ENCODE measurements at places on chromosomes 2 and 18.
A peak's percentile ranks its signal among the peaks of the same experiment; 100 is the strongest.

- no peak for DNase-seq
Measured at GRCh38 chr2:171910494-171910893, 11.8 kb upstream of the HAT1 start.

DNA sequence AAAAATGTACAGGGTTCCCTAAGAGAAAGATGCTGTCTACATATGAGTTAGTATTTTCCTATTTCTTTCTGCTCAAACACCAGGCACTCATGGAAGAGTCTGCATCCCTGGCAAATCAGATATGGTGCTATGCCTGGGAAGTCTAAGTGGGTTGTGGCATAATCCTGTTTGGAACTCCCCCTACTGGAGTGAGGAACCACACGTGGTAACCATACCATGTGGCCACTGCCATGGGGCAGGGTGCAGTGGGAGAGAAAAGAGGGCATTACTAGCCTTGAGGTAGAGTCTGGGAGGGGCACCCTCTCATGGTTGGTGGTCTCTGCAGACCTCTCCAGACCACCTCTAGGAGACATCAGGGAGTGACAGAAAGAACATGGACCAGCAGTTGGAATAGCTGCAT, 257.9 kb upstream of the ATP5MC3 start:
- no peak for DNase-seq

DNA sequence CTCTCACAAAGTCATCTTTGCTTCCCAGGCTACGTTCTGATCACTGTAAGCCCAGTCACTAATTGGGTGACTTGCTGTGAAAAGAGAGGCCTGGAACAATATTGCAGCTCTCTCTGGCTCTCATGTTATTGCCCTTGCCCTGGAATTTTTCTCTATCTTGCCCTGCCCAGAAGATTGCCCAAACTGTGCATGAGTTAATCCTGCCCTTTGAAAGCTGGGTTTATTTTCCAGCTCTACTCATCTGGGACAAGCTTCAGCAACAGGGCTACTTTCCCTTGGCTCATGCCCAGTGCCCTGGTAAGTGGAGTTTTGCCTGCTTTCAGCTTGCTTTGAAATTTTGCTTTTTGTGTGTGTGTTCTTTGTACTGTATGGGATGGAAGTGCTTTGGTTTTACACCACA, 6.9 kb upstream of the EHBP1 start:
- no peak for DNase-seq

GRCh38 chr2:105248316-105249070, 7.0 kb downstream of the GPR45 start:
- DNase-seq = no peak

DNA sequence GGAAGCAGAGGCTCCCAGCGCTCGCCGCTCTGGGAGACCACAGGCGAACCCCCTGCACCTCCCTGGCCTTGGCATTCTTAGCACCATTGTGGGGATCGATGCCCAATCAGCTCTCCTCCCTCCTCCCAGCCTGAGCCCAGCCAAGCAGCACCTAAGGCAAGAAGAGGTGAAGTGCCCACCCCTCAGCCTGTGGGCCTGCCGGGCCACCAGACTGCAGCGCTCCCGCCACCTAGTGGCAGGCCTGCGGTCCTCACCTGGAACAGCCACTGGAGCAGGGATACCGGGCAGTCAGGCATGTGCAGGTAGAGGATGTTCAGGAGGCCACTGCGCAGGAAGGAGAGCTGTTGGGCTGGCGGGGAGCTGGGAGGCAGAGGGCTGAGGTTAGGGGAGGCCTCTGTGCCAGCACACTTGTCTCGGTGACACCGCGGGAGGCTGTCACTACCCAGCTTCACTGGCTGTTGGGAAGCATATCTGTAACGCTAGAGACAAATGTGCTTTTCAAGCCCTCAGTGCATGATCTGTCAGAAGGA, 35.2 kb downstream of the FAM178B start:
- DNase-seq = peak; percentile 81

DNA sequence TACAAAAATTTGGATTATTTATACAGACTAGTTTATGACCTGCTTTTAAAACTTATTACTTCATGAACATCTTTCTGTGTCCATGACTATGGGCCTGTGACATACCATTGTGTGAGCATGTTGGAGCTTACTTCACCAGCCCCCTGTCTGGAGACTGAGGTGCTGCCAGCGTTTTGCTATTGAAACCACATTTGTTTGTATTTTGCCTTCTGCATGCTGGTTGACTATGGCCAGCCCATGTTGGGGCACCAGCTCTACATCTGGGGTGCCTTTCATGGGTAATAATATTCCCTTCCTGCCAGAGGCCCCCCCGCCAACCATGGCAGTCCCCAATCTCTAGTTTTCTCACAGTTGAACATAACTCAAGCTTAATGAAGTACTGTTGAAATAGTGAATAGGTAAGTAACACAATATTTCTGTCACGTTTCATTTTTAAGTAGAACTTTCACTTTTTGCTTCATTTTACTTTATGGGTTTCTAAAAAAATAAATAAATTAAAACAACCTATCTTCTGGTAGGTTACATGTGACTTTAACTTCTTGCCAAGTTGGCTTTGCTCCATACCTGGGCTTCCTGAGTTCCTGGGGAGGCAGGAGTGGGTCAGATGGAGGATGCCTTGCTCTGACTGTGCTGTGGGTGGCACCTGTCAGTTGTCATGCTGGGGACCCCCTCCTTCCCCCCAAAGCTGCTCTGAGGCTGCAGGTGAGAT, 63.9 kb downstream of the DGKD start:
- DNase-seq = no peak

GRCh38 chr18:31624892-31625640, 33.4 kb downstream of the TTR start:
- DNase-seq = no peak
